ENCODE measurements at places on chromosomes 11 and 22. TPM values are rescaled to one million over a fixed set of nuclear protein-coding genes. Genes with fewer than 3 reads are reported as not detected.

DNA sequence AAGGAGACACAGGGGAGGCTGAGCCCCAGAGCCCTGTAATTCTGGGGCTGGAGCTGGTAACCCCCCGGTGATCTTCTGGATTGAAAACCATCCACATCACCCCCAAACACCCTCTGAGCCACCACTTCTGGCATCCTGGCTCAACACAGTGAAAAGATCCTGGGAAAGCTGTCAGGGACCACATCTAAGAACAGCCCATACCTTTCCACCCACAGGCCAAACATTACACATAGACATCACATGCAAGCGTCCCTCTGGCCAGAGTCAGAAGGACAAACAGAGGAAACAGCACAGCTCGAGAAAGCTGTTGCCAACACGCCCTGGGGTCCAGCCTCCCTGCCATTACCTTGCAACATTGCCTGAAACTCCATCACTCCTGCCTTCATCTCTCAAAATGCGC is 469.5 kb downstream of the SOX6 start:
- no peak for DNase-seq

DNA sequence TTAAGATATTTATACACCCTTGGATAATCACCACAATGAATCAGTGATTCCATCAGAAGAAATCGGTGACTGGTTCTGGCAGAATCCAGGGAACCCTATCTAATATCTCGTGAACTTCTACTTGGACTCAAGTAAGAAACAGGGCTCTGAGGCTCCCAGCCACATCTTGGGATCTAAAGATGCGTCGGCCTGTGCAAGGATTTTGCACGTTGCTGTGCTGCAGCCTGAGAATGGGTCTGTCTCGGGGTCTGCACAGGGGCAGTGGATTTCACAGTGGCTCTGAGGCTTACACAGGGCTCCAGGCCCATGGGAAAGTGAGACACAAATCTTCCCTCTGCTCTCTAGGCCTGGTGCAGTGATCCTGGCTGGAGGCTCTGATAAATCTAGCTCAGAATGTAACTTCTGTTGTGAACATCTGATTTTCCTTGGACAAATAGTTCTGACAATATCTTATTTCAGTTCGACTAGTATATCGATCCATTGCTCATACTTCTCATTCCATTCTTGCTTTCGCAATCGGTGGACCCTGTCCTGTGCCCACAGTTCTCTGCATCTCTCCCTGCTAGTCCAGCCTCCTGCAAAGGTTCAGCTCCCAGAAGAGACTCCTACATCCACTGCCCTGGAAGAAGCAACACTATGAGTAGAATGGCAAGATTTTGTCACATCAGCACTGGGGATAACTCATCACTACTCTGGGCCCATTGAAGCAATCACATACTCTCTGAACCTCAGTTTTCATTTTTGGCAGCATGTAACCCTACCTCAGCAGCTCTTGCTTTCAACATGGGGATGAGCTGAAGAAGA is 105.5 kb upstream of the TOP3B start:
- no peak for DNase-seq

- DNase-seq, result no peak
Measured at GRCh38 chr11:104163100-104164027, 583 bp downstream of the PDGFD start.

DNA sequence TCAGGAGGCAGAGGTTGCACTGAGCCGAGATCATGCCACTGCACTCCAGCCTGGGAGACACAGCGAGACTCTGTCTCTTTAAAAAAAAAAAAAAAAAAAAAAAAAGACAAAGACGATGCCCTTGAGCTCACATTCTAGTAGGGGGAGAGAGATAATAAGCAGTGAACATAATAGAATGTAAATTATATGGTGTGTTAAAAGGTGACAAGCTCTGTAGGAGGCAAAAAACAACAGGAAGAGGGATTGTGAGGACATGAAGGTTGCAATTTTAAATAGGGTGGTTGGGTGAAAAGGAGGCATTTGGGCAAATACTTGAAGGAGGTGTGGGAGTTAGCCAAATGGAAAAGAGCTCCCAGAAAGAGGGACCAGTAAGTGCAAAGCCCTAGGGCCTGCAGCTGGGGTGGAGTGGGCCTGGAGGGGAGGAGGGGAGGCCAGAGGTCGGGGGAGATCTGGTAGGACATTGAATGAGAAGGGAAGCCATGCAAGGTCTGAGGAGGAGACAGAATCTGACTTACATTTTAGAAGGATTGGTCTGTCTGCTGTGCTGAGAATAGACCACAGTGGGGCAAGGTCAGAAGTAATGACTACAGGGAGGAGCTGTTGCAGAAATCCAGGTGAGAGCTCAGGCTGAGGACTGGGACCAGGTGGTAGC is 26.6 kb downstream of the P2RY2 start:
- DNase-seq, result no peak

- DNase-seq, result no peak
Measured at GRCh38 chr11:130394615-130395014, 33.8 kb downstream of the ADAMTS8 start.

- DNase-seq, result no peak
Measured at GRCh38 chr11:113577356-113578032, 102.3 kb upstream of the DRD2 start.

- no peak for DNase-seq
Measured at GRCh38 chr11:61927501-61927900, 10.1 kb upstream of the RAB3IL1 start.

GRCh38 chr22:45996241-45997076 is 19.5 kb upstream of the WNT7B start:
- no peak for DNase-seq

DNA sequence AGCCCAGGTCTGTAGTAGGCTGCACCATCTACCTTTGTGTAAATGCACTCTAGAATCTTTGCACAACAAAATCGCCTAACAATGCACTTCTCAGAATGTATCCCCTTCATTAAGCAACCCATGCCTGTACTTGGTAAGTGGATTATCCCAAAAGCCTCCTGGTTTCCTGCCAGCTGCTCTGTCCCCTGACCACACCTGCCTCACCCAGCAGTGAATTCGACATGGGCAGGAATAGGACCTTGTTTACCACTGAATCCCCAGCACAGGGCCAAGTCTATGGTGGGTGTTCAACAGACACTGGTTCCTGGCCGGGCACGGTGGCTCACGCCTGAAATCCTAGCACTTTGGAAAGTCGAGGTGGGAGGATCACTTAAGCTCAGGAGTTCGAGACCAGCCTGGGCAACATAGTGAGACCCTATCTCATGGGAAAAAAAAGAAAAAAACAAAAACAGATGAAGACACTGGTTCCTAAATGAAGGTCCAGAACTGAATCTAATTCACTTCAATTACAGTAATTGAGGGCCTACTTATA is 5.1 kb upstream of the SYCE3 start:
- no peak for DNase-seq

- no peak for DNase-seq
Measured at GRCh38 chr11:18768472-18768901, 23.1 kb downstream of the PTPN5 start.

DNA sequence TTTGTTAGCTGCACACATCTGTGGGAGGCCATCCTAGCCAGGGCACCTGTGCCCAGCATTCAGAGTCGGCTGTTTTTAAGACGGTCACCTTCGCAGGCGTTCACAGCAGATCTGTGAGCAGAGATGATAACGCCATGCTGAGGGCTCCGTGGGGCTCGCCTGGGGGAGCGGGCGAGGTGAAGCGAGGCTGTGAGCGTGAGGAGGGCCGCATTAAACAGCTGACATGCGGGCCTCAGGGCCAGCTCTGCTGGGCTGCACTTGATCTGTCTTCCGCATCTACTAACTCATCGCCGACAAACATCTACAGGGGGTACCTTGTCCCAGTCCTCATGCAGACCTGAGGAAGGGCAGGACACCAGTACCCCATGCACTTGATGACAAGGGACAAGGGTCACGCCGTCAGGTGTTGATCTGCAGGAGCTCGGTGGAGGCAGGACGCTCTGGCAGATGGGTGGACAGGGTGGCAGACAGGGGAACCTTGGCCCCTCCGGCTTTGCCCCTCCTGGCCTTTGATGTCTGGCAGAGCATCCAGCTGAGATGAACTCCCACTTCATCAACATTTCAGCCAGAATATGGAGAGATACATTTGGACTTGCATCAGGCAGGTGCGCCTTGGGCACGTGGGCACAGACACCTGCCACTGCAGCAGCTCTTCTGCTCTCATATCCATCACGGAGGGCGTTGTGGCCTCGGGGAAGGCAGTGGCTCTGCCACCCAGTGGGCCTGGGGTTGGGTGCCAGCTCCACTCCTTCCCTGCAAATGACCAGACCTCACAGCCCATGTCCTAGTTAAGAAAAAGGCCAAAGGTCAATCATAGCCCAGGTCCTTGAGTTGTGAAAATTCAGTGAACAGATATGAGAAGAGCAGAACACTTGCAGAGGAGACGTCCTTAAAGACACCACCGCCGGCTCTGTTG is 822.9 kb downstream of the BRD1 start:
- no peak for DNase-seq

DNA sequence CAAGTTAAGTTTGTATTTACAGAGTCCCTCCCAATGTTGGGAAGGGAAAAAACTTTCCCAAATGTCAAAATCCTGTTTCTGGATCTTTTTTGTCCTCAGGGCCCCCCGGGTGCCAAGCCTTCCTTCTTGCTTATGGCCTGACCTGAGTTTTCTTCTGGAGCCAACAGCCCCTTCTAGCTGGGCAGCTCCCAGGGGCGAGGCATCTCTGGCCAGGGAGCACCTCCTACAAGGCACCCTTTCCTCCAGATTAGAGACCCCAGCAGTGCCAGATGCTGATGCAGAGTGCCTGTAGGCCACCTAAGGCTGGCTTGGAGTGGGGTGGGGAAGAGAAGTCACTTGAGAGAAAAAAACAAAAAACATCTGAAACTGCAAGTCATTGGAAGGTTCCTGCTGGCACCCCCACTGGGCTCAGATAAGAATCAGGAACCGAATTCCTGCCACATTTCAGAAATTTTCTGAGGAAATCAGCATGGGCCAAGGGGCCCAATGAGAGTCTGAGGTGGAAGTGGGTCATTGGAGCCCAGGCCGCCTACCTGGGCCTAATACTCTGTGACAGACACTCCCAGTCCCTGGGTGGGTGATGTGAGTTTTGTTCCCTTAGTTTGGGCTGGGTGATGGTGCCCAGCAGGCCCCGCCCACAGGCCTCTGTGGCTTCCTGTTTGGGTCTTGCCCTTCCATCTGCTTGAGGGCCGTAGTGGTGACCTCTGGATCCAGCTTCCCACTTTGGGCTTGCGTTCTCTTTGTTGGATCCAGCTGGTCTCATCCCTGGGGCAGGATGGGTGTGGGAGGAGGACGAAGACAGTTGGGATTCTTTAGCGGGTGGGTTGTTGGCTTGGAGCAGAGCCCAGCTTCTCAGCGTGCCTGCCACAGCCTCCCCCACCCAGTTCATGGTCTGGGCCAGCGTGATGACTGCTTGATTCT is 40.6 kb downstream of the PARVA start:
- DNase-seq, result no peak

DNA sequence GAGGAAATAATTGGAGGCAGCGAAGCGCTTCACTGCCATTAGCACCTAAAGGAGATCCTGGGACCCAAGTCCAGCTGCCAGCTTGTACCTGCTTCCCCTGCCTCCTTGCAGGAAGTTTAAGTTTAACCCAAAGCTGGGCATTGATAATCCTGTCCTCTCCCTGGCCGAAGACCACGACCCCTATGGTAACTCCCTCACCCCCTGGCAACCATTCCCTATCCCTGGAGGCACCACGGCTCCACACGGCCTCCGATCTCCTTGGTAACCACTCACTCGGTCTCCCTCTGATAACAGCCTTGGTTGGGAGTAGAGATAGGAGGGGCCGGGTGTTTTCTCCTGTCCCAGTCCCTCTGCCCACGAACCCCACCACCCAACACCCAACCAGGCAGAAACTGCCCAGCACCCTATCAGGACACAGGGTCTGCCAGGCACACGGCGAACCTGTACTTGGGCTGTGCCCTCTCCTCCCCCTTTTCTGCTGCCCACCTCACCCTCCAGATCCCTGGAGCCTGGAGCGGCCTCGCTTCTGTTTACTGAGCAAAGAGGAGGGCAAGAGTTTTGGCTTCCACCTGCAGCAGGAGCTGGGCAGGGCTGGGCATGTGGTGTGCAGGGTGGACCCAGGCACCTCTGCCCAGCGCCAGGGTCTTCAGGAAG is 833 bp downstream of the NHERF4 start:
- DNase-seq, result no peak

- no peak for DNase-seq
Measured at GRCh38 chr11:101618709-101619108, 34.9 kb upstream of the TRPC6 start.

DNA sequence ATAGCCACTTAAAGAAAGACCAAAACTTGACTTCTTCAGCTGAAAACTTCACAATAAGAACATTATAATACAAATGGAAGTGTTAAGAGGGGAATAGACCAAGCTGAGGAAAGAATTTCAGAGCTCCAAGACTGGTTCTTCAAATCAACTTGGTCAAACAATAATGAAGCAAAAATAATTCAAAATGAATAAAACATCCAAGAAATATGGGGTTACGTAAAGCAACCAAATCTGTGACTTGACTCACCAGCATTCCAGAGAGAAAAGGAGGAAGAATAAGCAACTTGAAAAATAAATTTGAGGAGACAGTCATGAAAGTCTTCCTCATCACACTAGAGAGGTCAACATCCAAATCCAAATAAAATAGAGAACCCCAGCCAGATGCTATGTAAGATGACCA is 31.4 kb downstream of the XKR3 start:
- no peak for DNase-seq

DNA sequence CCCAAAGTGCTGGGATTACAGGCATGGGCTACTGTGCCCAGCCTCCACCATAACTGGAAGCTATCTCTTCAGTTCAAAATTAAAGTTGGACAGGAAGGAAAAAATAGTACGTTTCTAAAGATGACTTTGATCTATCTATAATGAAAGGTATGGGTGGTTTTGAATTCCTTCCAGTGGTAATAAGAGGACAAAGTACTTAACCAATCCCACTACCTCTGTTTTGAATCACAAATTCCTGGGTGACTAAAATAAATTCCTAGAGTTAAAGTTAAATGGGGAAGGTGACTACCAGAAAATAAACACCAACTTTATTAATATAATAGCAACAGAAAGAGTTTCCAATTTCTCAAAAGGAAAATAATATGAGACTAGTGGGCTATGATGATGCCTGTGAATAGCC is 9.1 kb downstream of the PHF5A start:
- DNase-seq, result no peak

DNA sequence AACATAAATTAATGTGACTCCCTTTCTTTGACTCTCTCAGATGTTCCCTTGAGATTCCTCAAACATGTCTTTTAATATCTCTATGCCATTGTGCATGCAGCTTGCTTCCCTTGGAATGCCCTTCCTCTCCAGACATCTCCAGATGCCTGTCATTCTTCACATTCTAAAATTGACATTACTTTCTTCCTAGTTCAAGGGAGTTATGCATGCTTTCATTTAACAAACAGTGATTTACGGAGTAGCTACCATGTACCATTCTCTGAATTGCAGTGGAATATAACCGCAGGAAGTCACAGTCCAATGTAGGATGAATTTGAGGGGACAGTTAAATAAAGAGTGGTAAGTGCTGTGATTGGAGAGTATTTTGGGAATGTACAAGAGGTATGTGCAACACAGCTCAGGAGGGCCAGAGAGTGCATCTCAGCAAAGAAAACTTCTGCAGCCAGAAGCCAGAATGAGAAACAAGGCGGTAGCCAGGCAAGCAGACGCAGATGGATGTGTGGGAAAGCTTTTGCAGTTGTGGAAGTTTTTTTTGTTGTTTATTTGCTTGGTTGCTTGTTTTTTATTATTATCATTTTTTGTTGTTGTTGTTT is 18.7 kb downstream of the MMP10 start:
- no peak for DNase-seq

GRCh38 chr11:22807391-22807790 is 22.2 kb downstream of the SVIP start:
- no peak for DNase-seq

NAALAD2 gene
- 1.7 TPM for polyA plus RNA-seq

FAM181B gene
- polyA plus RNA-seq, result 1.7 TPM

GAL3ST3 gene
- polyA plus RNA-seq, result not detected

NLRP6 gene
- polyA plus RNA-seq, result 0.67 TPM

NLRP14 gene
- 0.01 TPM for polyA plus RNA-seq

NCF4 gene
- polyA plus RNA-seq, result 11.9 TPM

RFPL2 gene
- polyA plus RNA-seq, result not detected

TRPM5 gene
- 0.05 TPM for polyA plus RNA-seq
